ENCODE measurements at places on chromosomes 11 and 22.
A peak's percentile ranks its signal among the peaks of the same experiment; 100 is the strongest.

DNA sequence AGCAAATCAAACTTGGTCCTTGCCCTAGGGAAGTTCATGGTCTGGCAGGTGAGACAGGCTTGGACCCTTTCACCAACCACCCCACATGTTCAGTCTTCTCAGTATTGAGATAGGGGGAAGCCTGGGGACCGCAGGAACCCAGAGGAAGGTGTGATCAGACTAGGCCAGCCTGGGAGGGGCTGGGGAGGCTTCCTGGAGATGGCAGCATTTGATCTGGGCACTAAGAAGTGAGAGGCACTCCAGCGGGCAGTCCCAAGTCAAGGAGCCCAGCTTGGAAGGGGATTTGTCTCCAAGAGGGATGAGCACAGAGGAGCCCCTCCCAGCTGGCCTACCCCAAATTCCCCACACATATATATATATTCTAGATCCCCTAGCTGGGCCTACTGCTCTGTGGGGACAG lies 5.4 kb downstream of the LRRC32 start:
- DNase-seq, result no peak

DNA sequence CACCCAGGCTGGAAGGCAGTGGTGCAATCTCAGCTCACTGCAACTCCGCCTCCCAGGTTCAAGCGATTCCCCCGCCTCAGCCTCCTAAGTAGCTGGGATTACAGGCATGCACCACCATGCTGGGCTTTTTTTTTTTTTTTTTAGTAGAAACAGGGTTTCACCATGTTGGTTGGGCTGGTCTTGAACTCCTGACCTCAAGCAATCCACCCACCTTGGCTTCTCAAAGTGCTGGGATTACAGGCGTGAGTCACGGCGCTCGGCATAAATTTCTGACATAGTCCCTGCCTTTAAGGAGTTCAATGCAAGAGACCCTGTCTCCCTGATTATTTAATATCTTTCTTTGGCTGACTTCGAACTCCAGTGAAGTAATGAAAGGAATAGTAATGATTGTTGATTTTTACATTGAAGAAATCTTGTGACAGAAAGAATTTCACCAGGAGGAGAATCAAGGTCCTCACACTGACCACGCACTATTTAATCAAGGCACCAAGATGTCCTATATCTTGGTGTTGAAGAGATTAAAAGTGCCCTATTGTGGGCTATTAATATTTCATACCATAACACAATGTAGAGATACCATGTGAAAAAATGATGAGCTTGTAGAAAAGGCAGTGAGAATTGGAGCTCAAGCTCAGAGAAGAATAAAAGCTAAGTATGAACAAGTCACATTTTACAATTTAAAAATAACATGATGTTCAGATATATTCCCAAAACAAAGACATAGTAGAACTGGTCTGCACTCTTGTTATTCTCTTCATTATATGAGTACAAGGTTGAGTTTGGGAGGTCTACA lies 71.6 kb upstream of the BLID start:
- DNase-seq, result no peak

GRCh38 chr11:95086836-95087570 lies 2.6 kb upstream of the ENDOD1 start:
- no peak for DNase-seq

- DNase-seq, result no peak
Measured at GRCh38 chr11:94017446-94017845, 3.7 kb upstream of the HEPHL1 start.

GRCh38 chr11:35083431-35084238 lies 55.3 kb upstream of the CD44 start:
- peak; percentile 77 for DNase-seq

- no peak for DNase-seq
Measured at GRCh38 chr11:134120921-134121526, 52.2 kb downstream of the JAM3 start.

DNA sequence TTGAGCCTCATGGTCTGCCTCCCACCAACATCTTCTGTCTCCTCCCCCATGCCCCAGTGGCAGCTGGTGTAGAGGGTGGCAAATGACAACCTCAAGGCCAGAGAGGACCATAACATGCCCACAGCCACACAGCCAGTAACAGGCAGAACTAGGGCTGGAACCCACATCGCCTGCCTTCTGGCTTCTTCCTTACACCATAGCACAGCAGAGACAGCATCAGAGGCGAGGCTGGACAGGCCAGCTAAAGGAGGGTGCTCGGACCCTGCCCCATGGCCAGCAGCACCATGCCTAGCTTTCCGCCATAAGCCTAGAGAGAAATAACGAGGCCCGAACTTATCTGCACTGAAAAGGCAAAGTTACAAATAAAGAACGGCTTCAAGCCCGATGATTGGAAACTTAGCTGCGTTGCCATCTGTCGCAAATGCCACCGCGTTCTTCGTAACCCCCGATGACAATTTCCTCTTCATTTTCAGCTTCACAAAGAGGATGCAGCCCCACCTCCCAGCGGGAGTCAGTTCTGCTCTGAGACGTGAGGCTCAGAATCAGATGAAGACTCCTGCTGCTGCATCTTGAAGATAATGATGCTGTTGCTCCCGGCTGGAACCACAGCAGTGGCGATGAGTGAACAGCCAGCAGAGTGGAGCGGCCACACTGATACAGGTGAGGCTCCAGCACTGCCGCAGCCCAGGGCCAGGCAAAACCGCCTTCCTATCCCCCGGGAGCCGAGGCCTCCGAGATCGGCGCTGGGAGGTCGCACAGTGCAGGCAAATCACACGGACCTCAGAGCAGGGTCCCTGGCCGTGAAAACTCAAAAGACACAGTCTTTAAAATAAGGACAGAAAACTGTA lies 73.8 kb upstream of the RTL6 start:
- no peak for DNase-seq

GRCh38 chr11:93481279-93481678 lies 61.9 kb downstream of the SMCO4 start:
- DNase-seq, result no peak

GRCh38 chr22:41382098-41382578 lies 396 bp downstream of the TEF start:
- peak; percentile 34 for DNase-seq

- DNase-seq, result peak; percentile 38
Measured at GRCh38 chr11:126477535-126478305, 122.2 kb downstream of the ST3GAL4 start.

DNA sequence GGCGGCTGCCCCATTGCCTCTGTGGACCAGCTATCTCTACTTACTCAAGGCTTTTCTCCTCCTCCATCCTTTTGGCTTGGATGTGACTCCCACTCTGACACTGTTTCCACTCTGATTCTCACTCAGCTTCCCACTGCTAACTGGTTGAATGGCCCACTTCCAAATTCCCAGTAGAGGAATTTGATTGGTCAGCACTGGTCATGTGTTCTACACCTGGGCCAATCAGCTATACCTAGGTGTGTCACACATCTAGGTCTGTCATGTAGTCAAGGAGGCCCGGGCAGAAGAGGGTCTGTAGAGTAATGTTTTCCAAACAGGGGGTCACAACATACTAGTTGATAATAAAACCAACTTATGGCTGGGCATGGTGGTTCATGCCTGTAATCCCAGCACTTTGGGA lies 53.3 kb downstream of the TPBGL start:
- DNase-seq, result no peak

DNA sequence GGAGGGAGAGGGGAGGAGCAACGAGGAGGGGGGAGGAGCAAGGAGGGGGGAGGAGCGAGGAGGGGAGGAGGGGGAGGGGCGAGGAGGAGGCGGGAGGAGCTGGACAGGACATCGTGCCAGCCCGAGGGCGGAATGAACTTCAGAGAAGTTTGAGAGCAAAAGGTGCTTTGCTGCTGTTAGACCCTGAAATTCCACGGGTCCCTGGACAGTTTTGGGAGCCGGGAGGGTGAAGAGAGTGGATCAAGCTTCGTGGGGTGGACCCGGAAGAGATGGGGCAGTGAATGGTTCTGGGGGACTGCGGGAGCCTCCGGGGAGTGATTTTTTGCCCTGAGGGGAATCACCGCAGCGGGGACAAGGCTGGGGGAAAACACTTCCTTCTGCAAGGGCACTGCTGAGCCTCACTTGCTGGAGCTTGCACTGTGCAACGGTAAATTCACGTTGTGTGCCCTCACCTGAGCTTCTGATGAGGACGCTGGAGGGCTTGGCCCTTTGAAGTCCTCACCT lies 10.7 kb upstream of the NLRP6 start:
- peak; percentile 22 for DNase-seq

DNA sequence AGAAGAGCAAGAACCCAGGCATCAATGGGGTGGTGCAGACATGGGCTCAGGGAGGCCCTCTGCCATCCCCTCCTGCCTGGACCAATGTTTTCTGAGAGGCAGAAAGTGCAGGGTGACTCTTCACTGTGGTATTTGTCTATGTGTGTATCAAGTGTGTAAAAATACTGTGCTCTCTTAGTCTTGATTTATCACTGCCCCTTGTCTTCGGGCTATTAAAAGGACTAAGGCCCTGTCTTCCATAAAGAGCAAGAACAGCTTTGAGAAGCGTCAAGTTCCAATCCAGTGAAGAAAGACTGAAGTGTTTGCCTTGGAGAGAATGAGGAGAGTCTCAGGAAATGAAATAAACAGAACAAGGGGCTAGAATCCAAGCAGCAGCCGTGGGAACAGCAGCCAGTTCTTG lies 14.4 kb downstream of the PRSS23 start:
- DNase-seq, result no peak

GRCh38 chr11:12248330-12248729 lies 129.0 kb upstream of the PARVA start:
- no peak for DNase-seq

GRCh38 chr22:23772315-23772648 lies 367 bp upstream of the MMP11 start:
- DNase-seq, result no peak

DNA sequence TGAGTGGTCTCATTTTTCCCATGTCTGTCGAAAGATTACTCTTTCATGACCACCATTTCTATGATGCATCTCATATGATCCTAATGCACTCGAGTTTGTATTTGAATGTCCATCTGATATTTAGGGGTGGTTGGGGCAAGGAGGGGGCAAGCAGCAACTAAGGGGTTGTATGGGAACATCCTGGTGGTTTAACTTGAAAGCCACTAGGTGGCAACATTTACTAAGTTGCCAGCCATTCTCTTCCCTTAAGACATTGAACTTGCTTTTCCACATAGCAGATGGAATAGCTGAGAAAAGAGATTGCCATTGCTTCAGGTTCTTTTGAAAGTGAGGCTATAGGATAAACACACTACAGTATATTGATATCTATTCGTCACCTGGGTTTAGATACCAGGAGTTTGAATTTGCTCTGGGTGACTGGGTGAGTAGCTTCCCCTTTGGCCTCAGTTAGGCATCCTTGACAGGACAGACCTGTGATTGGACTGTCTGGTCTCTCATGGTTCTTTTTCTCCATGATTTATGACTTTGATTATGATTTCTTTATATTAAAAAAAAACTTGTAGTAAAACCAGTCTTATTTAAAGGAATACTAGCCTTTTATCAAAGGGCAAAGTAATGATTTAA lies 32.4 kb downstream of the NF2 start:
- peak; percentile 30 for DNase-seq

GRCh38 chr11:28524098-28524497 lies 415.9 kb downstream of the METTL15 start:
- no peak for DNase-seq

DNA sequence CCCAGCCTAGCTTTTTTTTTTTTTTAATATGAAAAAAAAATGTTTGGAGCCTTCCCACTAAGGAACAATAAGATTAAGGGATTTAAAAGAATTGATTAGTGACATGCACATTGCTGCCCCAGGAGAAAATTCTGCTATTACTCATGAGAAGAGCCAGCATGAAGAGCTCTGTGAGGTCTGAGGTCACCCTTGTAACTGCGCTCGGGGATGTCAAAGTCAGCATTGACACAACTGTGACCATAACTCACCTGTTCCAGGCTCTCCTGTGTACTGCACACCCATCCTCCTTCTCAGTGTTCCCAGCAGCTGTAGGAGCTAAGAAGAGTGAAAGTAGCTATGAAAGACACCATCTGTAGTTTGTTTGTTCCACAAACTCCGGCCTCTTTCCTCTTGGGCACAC lies 109.8 kb upstream of the FGF3 start:
- DNase-seq, result no peak
